SK-N-MC (cell line): ENCODE measurements at places on chromosomes 4 and X.

DNA sequence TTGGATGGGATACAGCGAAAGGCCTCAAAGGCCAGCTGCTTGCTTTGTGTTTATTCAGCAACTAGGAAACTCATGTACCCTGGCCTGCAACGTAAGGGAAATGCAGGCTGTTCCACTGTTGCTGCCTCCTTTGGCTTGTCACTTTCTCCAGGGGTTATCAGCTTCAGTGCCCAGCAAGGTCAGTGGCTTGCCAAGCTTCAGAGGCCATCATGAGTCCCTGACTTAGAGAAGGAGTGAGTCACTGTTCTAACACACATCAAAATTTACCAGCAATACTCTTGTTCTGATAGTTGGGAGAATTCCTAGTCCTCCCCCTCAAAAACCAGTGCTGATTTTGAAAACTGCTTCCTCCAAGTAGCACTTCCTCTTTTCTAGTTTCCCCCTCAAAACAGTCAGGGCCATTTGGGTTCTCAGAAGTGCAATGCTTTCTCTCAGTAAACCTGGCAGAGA is 250.8 kb downstream of the ARHGAP24 start:
- no peak for DNase-seq

DNA sequence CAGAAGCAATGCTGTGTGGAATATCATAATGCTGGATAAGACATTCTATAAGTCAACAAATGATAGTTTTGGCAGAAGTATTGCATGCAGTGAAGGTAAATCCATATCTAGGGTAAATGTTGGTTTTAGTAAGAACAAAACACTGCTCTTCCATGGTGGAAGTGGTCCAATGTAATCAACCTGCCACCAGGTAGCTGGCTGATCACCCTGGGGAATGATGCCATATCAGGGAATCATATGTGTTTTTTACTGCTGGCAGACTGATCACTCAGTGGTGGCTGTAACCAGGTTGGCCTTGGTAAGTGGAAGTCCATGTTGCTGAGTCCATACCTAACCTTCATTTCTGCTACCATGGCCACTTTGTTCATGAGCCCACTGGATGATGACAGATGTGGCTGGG is 74.0 kb upstream of the CENPE start:
- DNase-seq, result no peak

GRCh38 chr4:6489927-6490326 is 17.5 kb upstream of the PPP2R2C start:
- DNase-seq, result no peak

GRCh38 chr4:52852041-52852440 is 10.1 kb upstream of the RASL11B start:
- no peak for DNase-seq

DNA sequence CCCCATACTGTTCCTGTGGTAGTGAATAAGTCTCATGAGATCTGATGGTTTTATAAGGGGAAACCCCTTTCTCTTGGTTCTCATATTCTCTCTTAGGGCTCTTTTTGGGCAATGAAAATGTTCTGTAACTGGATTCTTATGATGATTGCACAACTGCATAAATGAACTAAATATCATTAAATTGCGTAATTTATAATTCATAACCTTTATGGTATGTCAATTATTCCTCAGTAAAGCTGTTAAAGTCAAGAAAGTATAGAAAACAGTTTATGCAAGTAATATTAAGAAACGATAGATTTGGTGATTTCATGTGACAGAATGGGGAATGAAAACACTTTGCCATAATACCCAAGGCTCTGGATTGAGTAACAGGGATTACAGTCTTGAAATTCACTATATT is 33.5 kb upstream of the SPANXD start:
- DNase-seq, result no peak

- DNase-seq, result no peak
These were observed 64.5 kb downstream of the GPC4 start for GRCh38 chrX:133350751-133351150.

GRCh38 chr4:79049840-79050540 is 110.8 kb upstream of the PAQR3 start:
- no peak for DNase-seq

DNA sequence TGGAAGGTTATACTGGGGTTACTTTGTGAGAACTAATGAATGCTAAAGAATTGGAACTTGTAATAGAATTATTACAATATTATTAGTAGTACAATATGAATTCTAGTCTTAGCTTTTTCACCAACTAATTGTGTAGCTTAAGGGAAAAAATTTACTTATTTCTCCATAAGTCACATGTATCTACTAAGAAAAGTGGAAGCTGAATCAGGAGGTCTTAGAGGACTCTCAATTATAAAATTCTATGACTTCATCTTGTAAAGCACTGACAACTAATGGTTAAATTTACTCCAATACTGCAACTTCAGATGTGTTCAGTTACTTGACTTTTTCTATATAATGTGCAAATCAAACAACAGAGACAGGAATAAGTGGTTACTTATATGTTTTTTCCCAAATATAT is 899 bp upstream of the TMPRSS11D start:
- no peak for DNase-seq

DNA sequence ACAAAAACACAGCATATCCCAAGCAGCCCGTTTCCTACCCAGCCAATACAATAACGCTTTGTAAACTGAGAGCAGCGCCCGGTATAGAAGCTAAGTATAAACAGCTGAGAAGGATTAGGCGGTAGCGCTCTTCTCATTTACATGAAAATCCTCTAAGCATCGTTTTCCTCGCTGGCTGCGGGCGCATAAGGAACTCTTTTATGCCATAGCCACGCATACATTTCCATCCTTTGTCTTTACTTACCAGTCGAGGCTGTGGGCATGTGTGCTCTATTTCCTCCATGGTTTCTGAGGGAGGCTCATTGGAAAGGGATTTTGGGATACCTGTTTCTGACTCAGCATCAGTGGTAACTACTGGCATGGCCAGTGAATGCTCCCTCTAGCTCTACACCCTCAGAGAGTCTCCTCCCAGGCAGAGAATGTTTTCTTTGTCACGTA is 383 bp downstream of the PCYT1B start:
- no peak for DNase-seq

GRCh38 chrX:153378607-153379006 is 22.5 kb downstream of the PNMA6E start:
- DNase-seq, result no peak

- no peak for DNase-seq
These were observed 22.6 kb upstream of the CYP4V2 start for GRCh38 chr4:186168750-186169149.

GRCh38 chr4:80097400-80098177 is 24.6 kb upstream of the ANTXR2 start:
- DNase-seq, result no peak

- DNase-seq, result no peak
These were observed 68.6 kb upstream of the SORBS2 start for GRCh38 chr4:185880571-185880970.

- DNase-seq, result no peak
These were observed 273.3 kb upstream of the FAT4 start for GRCh38 chr4:125041372-125041930.

GRCh38 chr4:163121689-163122088 is 45.0 kb downstream of the NAF1 start:
- no peak for DNase-seq

DNA sequence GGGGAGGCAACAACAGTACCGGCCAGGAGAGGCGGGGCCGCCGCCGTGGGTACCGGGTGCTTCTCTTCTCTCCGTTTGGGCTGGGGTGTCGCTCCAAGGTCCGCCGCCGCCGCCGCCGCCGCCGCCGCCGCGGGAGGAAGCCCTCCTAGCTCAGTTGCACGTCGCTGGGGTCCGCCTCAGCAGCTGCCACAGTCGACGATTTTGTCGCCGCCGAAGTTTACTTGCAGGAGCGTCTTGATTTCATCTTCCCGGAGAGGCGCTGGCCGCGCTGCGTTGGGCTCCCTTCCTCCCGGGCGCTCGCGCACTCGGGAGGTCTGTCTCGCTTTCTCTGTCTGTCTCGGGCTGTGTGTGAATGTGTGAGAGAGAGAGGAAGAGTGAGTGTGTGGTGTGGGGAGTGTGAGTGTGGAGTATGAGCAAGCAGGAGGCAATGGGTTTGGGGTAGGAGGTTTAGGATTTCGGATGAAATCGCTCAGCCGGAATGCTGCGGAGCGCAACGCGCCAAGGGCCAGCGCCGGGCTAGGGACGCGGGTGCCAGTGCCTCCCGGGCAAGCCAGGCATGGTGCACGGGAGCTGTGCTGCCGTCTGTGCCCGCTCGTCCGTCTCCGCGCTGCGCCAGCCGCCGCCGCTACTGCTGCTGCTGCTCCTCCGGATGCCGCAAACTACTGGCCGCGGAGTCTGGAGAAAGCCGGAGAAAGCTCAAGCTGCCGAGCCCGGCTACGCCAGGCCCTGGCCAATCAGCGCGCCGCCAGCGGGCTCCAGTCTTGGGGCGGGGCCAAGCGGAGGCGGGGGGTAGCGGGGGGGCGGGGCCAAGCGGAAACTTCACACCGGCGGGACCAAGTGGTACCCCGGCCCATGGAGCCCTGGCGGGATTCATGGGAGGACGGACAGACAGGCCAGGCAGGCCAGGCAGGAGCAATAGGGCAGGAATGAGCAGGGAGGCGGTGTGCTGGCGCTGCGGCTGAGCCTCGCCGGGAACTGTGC is at the start of gene PCDH19:
TSS of gene PCDH19 (minus strand) at position 664 of the 981 bp plus-strand sequence. CDS start 1,676 bp downstream, outside the sequence.
- no peak for DNase-seq

- DNase-seq, result no peak
These were observed 5.3 kb upstream of the OTC start for GRCh38 chrX:38347136-38347535.

DNA sequence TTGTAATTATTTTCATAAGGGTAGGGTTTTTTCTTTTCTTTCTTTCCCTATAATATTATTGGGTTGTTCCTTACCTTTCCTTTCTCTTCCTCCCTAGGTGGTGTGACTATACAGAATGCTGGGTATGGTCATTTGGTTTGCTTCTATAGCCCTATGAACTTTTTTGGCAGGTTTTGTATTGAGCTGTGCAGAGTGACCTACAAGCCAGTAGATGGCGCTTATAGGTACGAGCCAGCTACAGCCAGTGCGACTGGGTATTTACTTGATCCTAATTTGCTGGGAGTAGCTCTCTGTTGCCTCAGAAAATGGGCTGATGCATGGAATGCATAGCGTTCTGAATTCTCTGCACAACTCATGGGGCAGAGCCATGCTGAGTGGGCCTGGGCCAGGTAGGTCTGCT is 423.3 kb downstream of the MAGEE1 start:
- no peak for DNase-seq
